Stimulated activated CD4-positive, alpha-beta T cell treated with anti-CD3 and anti-CD28 coated beads, Interleukin-15, amount 100 ng/mL, for 1 hour (primary cell): ENCODE measurements at places on chromosomes 3 and 15.

GRCh38 chr15:90593499-90594158 is 63.9 kb downstream of the CRTC3 start:
- no peak for DNase-seq

- DNase-seq, result no peak
Measured at GRCh38 chr3:140378571-140379340, 299.1 kb upstream of the TRIM42 start.

DNA sequence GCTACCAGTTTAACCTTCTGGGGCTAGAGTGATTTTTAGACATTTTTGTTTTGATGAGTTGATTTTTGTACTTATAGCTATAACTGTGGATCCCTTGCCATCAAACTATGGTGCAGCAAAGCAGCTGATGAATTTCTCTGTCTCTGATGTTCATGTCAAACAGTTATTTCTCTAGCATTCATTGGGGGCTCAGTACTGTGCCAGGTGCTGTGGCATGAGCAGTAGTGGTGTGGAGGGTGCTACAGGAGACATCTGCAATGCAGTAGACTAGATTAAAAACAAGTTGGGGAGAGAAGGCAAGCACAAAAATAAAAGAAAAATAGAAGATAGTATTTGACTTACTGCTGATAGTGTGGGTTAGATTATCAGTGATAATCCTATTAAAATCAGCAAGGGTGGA is 95.3 kb downstream of the AKAP13 start:
- DNase-seq, result no peak

DNA sequence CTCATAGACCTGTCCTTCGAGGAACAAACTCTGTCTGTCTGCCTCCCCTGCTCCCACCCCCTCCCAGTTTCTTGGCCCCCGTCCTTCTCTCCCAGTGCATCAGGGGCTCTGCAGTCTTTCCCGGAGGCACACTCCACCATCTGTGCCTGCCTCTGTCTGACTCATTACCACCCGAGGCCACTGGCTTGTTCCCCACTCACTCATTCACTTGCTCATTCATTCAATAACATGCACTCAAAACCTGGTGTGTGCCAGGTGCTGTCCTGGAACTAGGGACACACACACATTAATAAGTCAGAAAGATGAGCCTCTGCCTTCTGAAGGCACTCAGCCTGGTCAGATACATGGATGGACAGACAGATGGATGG is 12.4 kb downstream of the AMIGO3 start:
- no peak for DNase-seq

- DNase-seq, result no peak
Measured at GRCh38 chr15:52338058-52338457, 42.5 kb upstream of the MYO5C start.

- no peak for DNase-seq
Measured at GRCh38 chr3:52650439-52650838, 35.3 kb downstream of the PBRM1 start.

DNA sequence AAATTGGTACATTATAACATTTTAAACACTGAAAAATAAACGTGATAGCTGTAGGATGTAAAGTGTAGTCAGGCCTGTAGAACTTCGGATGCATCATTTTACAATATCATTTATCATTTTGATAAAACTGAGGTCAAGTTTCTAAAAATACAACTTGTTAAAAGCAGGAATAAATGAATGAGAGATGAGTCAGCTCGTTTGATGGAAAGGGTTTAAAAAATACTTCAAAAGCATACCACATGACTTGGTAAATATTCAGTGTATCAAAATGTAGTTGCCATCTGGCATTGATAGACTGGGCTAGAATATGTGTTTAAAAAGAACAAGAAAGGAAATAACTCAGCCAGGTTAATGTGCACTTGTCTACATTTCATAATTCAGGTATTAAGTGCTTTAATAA is 357.0 kb downstream of the TIGIT start:
- DNase-seq, result no peak

DNA sequence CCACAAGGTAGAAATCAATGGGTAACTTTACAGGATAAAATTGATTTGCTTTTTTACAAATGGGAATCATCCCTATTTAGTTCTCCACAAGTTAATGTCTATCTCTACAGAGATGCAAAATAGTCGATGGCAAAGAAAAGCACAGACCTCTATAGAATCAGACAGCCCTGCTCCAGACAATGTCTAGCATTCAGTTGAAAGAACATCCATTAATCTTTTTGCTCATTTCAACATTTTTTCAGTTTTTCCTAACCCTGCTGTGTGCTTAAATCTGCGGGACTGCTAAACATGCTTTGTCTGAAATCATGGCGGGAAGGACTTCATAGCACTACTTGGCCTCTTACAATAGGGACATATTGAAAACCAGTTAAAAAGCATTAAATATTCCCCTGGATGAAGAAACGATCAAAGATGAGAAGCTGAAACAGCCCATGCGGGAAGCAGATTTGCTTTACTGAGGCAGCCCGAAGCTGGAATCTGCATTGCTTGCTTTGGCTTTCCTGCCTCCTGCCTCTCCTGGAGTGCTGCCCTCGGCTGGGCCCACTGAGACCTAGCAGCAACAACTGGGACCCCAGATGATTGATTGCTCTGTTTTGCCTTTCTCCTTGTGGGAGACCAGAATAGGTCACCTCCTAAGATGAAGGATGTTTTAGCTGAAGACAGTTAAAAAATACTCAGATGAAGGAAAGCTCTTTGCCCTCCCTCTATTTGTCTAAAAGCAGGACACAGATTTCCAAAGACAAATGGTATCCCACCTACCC is 38.5 kb upstream of the RASGRP1 start:
- no peak for DNase-seq

DNA sequence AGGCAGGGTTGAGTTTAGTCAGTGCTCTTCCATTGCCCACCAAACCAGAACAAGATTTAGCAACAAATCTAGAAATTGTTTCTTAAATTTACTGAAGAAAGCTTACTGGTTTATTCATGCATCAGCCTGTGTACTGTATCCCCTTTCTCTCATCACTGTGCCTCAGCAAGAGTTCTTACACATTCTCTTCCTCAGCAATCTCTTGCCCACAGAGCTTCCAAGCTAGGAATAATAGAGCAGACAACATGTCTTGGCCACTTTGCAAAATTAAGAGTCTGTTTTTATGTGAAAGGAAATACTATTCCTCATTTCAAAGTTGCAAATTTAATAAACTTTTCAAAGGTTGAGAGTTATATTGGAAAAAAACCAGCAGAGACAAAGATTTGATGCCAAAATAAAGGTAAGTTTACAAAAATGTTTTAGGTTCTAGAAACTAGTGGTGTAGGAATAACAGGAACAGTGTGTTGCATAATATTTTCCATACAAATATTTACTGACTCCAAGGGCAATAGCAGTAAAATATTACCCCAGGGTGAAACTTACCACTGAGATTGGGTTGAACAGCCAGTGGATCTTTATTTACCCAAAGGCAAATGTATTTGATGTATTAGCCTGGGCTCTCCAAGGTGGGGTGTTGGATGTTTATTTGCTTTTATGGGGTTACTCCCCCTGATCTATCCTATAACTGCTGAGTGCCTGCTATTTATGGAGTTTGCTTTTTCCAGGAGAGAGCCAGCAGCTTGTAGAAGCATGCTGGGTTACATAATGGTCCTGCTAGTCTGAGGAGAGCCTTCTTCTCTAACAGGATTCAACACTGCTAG is 276.7 kb downstream of the ADAMTSL3 start:
- DNase-seq, result no peak

DNA sequence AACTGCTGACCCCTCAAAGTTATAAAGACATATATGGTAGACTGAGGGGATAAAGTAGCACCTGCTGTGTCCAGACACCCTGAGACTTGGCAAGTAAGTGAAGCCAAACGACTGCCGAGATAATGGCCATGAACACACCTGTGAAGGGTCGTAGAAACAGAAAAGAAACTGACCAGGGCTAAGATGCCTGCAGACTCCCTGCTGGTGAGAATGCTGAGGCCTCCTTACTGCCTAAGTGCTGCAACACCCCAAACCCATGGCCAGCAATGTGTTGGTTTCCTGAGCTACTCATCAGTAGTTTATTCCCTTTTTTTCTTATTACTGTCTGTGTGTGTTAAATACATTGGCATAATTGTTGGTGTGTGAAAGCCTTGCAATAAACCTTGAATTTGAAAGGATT is 233.8 kb downstream of the ZNF385D start:
- DNase-seq, result no peak

DNA sequence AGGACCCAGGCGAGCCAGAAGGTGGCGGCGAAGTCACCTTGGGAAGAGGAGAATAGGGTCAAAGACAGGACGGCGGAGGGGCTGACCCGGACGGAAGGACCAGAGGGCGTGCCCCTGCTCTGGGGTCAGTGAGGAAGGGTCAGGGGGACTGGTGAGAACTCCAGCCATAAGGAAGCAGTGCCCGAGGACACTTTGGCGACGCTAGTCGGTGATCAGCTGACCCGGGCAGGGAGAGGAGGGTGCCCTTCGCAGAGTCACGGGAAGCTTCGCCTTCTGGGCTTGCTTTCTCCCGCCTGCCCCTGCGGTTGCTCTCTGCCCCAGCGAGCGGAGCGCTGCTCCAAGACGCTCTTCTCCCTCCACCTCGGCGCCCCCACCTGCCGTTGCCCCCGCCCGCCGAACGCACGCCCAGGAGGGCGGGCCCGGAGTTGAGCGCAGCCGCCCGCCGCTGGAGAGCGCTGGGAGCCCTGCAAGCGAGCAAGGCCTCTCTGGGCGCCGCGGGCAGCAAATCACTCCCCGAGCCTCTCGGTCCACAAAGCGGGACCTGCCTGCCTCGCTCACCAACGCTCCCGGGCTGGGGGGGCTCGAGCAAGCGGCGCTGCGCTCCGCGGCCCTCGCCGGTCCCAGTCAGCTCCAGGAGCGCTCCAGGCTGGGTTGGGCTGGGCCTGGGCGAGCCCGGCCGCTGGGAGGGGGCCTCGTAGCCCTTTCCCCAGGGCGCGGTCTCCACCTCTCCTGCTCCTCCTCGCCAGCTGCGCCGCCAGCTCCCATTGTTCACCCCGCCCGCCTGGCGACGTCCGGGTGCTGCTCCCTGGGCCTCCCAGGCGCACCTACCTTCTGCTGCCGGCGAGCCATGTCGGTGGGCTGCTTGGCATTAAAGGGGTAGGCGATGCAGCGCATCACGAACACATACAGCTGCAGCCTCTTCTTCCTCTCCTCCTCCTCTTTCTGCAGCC is 1.2 kb downstream of the CADPS start:
- no peak for DNase-seq

DNA sequence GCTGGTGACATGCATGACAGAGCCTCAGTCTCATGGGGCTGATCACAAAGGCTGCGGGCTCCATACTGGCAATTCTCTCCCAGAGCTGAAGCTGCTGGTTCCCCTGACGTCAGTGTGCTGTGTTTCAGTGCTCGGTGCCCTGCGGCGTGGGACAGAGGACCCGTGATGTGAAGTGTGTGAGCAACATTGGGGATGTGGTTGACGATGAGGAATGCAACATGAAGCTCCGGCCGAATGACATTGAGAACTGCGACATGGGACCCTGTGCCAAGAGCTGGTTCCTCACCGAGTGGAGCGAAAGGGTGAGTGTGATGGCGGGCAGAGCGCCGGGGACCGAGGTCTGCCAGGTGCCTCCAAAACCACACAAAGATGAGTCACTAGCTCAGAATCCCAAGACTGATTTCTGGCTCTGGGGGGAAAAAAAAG is 62.0 kb upstream of the NR2E3 start:
- no peak for DNase-seq

DNA sequence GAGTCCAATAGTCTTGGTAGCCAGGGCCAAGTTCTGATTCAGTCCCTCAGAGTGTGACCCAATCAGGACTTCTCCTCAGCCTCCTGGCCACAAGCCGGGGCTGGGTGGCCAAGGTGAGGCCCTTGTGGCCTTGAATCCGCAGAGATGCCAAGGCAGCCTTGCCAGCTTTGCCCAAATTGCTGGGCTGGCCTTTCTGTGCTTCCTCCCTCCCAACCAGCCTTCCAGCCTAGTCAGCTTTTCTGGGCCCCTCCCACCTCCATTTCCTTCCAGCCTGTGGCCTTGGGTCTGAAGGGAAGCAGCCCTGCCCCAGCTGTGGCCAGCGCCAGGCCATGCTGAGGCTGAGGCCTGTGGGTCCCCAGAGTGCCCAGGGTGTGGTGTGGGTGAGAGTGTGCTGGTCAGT is 34.3 kb upstream of the ANKDD1A start:
- no peak for DNase-seq

DNA sequence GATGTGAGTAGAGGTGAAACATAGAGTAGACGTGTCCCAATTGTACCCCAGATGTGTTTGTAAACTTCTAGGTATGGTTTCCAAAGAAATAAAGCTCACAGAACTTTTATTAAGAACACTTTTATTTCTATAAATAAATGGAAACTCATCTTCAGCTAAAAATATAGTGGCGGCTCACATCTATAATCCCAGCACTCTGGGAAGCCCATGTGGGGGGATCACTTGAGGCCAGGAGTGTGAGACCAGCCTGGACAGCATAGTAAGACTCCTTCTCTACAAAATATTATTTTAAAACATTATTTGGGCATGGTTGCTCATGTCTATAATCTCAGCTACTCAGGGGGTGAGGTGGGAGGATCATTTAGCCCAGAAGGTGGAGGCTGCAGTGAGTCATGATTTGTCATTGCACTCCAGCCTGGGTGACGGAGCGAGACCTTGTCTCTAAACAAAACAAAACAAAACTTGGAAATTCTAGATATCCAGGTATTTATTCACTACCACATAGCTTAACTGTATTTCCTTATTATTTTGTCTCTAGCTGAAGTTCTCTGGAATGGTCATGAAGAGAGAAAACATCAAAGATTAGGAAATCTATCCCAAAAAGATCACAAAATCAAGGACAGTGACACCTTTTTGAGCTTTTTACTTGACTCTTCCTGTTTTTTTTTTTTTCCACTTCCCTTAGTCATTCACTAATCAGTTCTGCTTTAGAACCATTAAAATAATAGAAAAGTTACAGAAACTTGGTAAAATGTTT is 258.1 kb downstream of the TIGIT start:
- no peak for DNase-seq

DNA sequence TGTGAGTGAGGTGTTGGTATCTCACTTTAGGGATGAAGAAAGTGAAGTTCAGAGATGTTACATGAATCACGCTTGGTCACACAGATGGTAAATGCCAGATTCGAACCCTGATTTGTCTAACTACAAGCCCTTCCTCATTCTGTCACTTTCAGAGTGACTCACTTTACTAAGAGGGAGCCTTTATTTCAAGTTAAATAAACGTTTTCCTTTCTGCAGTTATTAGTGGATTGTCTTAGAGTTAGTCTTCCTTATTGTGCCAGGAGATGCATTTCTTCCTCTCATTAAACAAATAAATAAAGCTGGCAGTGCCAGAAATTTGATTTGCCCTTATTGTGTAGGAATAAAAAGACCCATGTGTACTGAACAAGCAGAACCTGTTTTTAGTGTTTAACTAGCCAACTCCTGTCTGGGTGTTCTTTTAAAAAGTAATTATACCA is 162.5 kb downstream of the AKAP13 start:
- DNase-seq, result no peak

DNA sequence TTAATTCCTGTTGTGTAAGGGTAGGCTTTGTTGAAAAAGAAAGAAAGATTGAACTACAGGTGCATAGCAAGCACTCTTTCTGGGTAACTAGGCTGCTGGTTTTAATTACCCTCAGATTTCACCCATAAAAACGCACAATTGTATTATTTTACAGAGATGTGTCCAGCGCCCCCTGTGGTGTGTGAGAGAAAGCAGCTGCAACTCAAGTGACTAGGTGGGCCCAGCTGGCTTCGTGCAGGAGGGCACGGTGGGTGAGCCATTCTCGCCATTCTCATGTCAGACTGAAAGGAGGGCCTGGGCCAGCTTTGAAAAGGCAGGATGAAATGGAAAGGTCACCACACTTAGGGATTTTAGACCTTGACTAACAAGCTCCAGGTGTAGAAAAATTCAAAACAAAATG is 122.6 kb downstream of the LRIG1 start:
- no peak for DNase-seq
